ENCODE measurements at places on chromosomes 2 and 18.
A peak's percentile ranks its signal among the peaks of the same experiment; 100 is the strongest.

DNA sequence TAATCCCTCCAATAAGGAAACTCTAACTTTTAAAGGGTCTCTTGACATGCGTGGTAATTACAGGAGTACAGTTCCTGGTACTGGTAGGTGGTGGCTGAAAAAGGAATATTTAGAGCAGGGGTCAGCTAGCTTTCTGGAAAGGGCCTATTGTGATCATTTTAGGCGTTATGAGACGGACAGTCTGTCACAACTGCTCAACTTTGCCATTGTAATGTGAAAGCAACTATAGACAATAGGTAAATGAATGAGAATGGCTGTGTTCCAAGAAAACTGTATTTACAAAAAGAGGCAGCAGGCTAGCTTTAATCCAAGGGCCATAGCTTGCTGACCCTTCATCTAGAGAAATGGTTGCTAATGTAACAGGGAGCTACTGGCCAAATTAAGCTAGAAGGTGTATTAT lies 177.7 kb upstream of the LRRTM1 start:
- DNase-seq: no peak

- DNase-seq: no peak
These were observed 13.2 kb upstream of the ANKRD29 start for GRCh38 chr18:23675896-23676295.

GRCh38 chr18:78429127-78430108 lies 550.2 kb upstream of the SALL3 start:
- DNase-seq: no peak

- no peak for DNase-seq
These were observed 99.1 kb downstream of the EN1 start for GRCh38 chr2:118748245-118748885.

- DNase-seq: no peak
These were observed 706 bp downstream of the UBXN2A start for GRCh38 chr2:23940718-23941620.

DNA sequence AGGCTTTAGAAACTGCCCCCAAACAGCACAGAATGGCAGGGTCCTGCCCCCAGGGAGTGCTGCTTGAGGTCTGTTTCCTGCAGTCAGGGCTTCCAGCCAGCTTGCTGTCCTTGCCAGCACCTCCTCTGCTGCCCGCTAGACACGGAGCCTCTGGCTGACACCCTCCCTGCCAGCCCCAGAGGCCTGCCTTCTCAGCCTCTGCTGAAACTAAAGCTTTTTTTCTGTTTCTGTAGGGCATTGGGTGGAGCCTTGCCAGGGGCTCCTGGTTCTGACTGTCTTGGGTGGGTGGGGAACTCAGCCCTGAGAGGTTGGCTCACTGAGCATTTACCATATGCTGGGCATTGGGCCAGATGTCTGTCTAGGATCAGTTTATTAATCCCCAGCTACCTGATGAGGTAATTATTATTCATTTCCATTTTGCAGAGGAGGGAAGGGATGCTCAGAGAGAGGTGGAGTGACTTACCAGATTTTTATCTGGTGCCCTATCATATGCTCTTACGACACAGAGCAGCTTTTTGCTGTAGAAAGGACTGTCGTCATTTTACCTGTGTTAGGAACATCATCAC lies 35.4 kb downstream of the INPP4A start:
- DNase-seq: peak; percentile 66

GRCh38 chr2:190655570-190655969 lies 6.7 kb downstream of the NAB1 start:
- DNase-seq: no peak

DNA sequence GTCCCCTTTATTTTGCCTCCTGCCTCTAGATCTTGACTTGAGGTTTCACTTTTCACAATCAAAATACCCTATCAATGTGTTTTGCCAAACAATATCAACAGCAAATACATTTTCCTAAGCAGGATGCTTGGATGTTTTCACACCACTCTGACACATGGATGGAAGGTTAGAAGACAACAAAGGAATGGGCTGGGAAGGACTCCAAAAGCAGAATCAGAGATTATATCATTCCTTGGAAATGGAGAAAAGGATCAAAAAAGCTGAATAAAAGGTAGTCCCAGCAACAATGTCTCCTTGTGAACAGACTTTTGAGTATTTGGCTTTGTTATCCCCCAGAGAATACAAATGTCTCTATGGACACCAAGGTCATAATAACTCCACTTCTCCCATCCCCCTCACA lies 170.8 kb downstream of the ETAA1 start:
- DNase-seq: no peak

GRCh38 chr2:33619028-33619427 lies 19.9 kb upstream of the FAM98A start:
- DNase-seq: no peak

DNA sequence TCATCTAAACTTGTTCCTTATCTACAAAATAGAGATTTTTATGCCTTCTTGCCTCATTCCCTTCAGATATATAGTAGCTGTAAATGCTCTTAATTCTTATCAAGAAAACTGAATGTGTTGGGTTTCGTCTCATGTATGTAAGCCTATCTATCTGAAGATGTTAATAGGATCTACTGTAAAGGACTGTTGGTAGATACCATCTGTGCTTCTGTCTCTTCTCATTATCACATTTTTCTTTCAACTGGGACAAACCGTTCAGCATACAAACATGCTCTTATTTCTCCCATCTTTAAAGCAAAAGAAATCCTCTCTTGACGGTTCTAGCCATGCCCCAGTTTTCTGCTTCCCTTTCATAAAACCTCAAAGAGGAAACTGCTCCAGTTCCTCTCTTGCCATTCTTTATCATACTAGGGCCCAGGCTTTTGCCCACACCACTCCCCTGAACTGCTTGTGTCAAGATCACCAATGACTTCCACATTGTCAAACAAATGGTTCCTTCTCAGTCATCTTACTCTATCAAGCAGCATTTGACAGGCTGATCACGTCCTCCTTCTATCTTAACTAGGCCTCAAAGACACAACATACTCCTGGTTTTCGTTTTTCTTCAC lies 88.7 kb downstream of the ARHGEF33 start:
- DNase-seq: no peak

GRCh38 chr18:24530630-24531111 lies 70.2 kb downstream of the HRH4 start:
- DNase-seq: peak; percentile 31

GRCh38 chr2:215845839-215846586 lies 167.3 kb downstream of the MREG start:
- no peak for DNase-seq

DNA sequence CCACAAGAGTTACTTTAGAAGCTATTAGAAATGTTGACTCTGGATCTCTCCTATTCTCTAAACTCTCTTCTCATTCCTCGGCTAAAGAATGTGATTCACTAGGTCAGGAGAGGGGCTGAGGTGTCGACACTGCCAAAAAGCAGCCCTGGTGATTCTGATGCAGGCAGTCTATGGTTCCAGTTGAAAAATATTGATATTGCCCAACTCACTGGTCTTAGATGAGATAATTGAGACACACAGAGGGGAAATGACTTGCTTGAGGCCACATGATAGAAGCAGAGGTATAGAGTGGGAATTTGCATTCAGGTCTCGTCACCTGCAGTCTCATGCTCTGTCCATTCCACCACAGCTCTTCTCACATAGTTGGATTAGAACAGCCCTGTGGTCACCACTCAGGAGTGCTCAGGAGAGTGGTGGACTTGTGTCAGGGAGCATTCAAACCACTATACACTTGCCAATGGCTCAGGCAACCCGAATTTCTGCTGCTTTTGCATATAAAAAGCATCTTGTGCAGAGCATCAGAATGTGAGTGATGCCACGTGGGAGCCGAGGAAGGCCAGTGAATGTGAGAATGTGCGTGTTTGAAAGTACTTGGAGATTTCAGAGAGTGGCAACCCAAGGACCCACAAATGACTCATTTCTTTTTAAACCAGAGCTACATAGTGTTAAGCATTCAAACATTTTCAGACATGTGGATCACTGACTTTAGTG lies 65.1 kb upstream of the CTLA4 start:
- DNase-seq: peak; percentile 79

- DNase-seq: no peak
These were observed 8.5 kb downstream of the STEAP3 start for GRCh38 chr2:119231975-119232665.

GRCh38 chr2:43111788-43112554 lies 114.4 kb downstream of the ZFP36L2 start:
- DNase-seq: no peak

DNA sequence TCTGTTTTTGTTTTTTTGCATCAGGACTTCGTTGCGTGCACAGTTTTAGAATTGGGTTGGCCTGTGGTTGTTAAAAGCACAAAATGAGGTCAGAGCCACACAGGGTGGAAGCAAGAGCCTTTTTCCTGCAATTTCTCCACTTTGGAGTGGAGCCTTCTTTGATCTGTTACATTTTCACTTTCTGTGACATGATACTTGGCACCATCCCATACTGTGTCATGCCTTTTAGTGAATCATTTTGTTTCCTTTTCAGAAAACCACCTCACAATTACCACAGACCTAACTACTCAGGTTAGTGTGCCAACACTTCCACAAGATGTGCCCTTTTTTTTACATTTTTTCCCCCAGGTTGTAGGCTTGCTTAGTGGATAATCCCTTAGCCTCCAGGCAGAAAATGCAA lies 32.5 kb downstream of the MERTK start:
- peak; percentile 20 for DNase-seq

All from skeletal muscle cell (primary cell).